ENCODE measurements at places on chromosomes 5 and 9.

DNA sequence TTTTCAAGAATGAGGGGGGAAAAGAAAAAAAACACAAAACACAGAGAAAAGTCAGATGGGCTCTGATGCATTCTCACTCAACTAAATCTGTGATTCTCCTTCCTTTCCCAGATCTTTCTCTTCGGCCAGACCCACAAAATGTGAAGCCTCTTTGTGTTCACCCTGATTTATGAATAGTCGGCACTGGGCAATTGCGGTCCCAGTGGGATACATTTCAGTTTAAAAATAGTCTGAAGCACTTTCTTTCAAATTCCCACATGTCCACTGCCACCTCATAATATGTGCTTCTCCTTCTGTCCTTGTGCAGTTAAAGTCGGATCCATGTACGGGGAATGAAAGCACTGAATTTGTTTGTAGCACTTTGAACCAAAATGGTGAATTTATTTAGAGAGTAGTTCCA lies 995.4 kb upstream of the WWC1 start:
- no peak for DNase-seq

- DNase-seq: no peak
Observed at GRCh38 chr9:128104171-128104618, 23.3 kb downstream of the PTGES2 start.

DNA sequence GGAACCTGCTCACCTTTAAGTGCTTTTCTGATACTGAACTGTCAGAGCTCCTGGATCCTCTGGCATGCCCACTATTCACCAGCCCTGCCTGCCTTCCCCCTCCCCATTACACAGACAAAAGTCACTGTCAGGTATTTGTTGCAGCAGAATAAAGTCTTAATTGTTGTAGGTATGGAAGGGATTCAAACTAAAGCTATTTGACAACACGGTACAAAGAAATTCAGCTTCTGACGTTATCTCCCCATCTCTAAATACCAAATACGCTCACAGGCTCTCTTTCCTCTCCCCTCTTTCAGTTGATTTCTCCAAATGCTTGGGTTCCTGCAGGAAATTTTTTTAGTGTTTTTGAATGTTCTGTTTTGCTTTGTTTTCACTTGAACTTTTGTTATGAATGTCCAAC lies 9.3 kb upstream of the TGFBR1 start:
- DNase-seq: no peak

- DNase-seq: no peak
Observed at GRCh38 chr9:22256381-22256780, 190.2 kb upstream of the DMRTA1 start.

GRCh38 chr5:132467287-132467984 lies 23.1 kb downstream of the IRF1 start:
- DNase-seq: no peak

DNA sequence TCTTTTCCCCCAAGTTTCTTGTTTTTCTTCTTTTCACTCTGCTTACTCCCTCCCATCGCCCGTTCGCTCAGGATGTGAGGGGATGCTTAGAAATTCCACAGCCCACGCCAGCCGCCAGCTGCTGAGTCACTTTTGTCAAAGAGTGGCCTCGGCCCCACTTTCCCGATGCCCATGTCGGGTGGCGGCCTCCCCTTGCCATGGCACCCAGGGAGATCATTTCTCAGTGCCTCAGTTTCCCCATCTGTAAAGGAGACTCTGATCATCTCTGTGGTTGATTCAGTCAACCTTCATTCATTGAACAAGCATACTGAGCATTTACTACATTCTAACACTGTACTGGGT lies 353 bp upstream of the PDGFRB start:
- DNase-seq: no peak

DNA sequence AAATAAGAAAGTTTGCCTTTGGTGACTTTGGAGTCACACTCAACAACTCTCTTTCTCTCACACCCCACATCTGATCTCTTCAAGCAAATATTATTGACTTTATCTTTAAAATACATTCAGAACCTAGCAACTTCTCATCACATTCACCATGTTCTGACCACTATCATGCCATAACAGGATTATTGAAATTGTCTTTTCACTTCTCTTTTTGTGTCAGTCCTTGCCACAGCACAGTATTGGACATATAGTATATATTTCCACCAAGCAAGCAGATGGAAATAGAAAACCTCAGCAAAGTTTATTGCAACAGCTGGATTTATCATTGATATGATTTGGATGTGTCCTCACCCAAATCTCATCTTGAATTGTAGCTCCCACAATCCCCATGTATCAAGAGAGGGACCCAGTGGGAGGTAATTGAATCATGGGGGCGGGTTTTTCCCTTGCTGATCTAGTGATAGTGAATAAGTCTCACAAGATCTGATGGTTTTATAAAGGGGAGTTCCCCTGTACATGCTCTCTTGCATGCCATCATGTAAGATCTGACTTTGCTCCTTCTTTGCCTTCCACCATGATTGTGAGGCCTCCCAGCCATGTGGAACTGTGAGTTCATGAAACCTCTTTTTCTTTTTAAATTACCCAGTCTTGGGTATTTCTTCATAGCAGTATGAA lies 26.9 kb upstream of the ITGA1 start:
- no peak for DNase-seq

DNA sequence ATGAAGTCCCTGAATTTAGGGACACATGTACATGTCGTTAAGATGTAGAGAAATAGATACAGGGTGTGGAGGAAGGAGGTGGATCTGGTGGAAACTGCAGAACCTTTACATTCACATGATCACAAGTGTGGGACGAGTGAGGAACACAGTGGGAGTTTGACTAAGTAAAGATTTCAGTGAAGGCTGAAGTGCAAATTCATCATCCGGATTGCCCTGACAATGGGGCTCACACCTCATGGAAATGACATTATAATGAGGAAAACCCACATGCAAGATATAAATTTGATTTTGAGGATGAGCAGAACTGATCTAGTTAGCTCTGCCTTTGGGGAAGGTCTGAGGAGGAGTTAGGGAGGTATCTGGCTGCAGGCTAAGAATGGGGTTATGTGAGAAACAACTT lies 173.9 kb downstream of the FSTL4 start:
- DNase-seq: no peak

- peak; percentile 88 for DNase-seq
Observed at GRCh38 chr5:61327760-61328753, 4.0 kb upstream of the ZSWIM6 start.

- DNase-seq: no peak
Observed at GRCh38 chr5:149337736-149338135, 7.6 kb upstream of the GRPEL2 start.

- no peak for DNase-seq
Observed at GRCh38 chr5:1769017-1769640, 30.5 kb downstream of the MRPL36 start.

DNA sequence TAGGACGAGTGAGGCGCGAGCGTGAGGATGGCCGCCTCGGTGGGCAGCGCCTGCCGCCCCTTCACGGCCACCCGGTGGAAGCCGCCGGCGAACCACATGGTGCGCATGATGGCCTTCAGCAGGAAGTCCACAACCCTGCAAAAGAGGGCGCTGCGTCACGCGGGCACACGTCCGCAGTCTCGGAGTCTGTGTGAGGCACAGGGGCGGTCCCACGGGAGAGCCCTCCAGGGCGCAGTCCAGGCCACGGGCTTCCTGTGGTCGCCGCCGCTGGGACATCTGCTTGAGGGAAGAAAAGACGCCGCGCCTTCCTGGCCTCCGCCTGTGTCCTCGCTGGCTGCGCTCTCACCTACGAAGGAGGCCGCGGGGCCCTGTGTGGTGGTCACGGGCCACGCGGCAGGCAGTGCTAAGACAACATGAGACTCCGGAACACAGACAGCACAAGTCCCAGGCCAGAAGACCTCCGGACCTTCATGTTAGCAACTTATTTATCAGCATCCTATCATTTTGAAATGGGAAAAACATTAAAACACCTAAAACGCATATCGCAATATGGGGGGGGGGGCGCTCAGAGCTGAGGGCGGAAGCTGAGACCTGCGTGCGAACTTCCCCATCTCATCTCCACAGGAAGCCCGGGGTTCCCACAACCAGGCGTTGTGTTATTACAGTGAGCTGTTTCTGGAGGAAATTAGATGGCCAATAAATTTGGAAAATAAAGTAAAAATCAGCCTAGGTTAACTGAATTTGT lies 28.8 kb downstream of the LPCAT1 start:
- DNase-seq: no peak

DNA sequence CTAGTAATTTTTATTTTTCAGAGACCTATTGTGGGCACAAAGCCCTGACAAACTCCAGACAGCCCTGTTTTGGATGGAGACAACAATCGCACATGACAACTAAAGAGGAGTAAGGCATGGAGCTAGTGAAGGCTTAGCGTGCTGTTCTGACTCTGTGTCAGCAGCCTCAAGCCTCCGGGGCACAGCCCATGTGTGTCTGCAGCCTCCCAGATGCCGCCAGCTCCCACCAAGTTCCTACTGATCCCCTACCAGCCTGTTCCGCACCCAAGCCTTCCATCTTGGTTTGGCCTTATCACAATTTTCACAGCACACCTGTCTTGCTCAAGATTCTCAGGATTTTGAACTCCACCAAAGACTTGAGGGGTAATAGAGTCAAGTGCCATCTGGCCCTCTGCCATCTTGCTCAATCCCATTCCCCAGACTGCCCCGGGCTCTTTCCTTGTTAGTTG lies 70.3 kb upstream of the SH3PXD2B start:
- no peak for DNase-seq

DNA sequence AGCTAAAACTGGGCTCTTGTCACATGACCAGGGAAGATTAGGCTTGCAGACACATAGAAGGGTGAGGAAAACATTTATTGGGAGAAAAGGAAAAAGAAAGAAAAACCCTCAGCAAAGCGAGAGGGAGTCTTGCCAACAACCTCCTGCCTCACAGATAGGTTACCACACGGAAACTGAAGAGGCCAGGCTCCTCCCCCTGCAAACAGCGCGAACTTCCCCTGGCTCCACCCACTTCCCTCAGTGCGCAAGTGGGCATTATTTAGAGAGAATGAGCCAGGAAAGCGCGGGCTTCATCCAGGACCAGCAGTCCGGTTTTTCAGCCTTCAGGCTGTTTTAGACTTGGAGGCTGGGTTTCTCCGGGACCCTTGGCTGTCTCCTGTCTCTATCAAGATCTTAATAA lies 70.3 kb downstream of the STK32A start:
- DNase-seq: no peak

- no peak for DNase-seq
Observed at GRCh38 chr5:178293400-178293799, 60.8 kb upstream of the PHYKPL start.

- DNase-seq: no peak
Observed at GRCh38 chr5:74595143-74595925, 45.2 kb downstream of the ENC1 start.

GRCh38 chr5:56699538-56699937 lies 115.8 kb upstream of the MAP3K1 start:
- no peak for DNase-seq

Data from NCI-H460 (cell line).